ENCODE measurements at places on chromosomes 2 and 18. TPM values are rescaled to one million over a fixed set of nuclear protein-coding genes. Genes with fewer than 3 reads are reported as not detected.
A peak's percentile ranks its signal among the peaks of the same experiment; 100 is the strongest.

- no peaks in the 10 kb centered on the region for H3K36me3 ChIP-seq
- H3K27ac ChIP-seq: no peak overlapping the region
- H3K27me3 ChIP-seq: peaks cover 8% of the 10 kb centered on the region
Observed at GRCh38 chr18:49521216-49521835, 34.3 kb upstream of the C18orf32 start.

GRCh38 chr2:132270255-132270654 lies 108.5 kb upstream of the ANKRD30BL start:
- peaks cover 3% of the 10 kb centered on the region for H3K4me1 ChIP-seq
- no peaks in the 10 kb centered on the region for H3K27me3 ChIP-seq
- H3K27ac ChIP-seq: no peak overlapping the region
- H3K4me3 ChIP-seq: no peak overlapping the region

DNA sequence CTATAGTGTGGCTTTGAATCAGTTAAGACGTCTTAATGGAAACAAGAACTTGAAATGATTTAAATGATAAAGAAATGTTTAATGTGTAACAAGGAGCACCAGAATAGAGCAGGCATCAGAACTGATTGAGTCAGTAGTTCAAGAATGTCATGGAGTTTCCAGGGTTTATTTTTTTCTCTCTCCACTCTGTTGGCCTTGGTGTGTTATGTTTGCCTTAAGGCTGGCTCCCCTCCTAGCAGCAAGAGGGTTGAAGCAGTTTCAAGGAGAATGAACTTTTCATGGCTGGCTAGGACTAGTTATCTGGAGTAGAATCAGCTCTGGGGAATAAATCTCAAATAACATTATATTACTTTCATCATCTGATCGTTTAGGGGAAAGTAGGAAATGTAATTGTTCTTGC lies 13.4 kb upstream of the GLS start:
- no peaks in the 10 kb centered on the region for H3K27me3 ChIP-seq
- H3K27ac ChIP-seq: peak overlapping the region; percentile 82
- H3K36me3 ChIP-seq: no peaks in the 10 kb centered on the region
- DNase-seq: no peak
- H3K4me1 ChIP-seq: peaks cover 53% of the 10 kb centered on the region

DNA sequence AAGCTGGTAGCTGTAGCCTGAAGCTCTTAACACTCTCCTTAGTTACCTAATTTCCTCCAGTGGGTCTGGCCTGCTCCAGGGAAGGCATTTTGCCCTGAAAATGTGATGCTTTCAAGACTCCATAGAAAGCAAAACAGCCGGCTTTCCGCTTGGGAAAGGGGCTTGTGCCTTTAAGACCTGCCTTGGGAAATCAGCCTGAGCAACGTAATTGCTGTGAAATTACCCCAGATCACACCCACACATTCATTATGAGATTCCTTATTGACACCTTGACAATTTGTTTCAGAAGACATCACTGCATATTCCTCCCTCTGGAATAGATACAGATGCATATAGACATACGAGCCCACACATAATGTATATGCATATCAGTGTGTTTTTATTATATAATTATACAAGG lies 190.5 kb upstream of the SKOR2 start:
- H3K36me3 ChIP-seq: no peaks in the 10 kb centered on the region
- H3K4me1 ChIP-seq: no peaks in the 10 kb centered on the region
- H3K4me3 ChIP-seq: no peak overlapping the region
- no peak overlapping the region for H3K27ac ChIP-seq
- H3K27me3 ChIP-seq: peaks cover 1% of the 10 kb centered on the region

- no peak overlapping the region for H3K27ac ChIP-seq
- H3K4me1 ChIP-seq: no peaks in the 10 kb centered on the region
- no peak for DNase-seq
- peaks cover 16% of the 10 kb centered on the region for H3K27me3 ChIP-seq
- no peak overlapping the region for H3K4me3 ChIP-seq
Observed at GRCh38 chr2:138630164-138630563, 128.6 kb downstream of the SPOPL start.

DNA sequence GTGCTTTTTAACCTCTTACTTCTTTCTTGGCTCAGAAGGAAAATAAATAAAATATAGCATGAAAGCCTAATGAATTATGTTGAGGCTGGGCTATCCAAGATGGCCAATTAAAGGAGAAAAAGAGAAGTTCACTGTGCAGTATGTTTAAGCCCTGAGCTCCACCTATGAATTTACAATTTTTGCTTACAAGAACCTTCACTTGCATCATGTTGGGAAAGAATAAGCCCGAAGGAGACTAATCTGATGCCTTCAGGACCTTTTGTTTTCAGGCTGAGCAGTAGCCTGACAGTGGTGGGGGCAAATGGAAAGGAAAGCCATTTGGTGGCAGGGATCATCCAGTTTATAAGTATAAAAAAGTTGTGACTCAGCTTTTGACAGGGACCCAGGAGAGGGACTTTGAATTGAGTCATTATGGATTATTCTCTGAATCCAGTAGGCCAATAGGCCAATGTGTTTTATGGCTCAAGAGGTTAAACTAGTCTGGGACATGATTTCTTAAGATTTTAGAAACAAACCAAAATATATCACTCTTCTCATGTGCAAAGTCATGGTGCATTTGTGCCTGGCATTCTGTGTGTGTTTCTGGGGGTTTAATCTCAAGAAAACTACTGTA lies 56.9 kb downstream of the E2F6 start:
- H3K27me3 ChIP-seq: no peaks in the 10 kb centered on the region
- H3K4me1 ChIP-seq: peaks cover 52% of the 10 kb centered on the region
- no peak for DNase-seq
- no peak overlapping the region for H3K4me3 ChIP-seq
- no peak overlapping the region for H3K27ac ChIP-seq

DNA sequence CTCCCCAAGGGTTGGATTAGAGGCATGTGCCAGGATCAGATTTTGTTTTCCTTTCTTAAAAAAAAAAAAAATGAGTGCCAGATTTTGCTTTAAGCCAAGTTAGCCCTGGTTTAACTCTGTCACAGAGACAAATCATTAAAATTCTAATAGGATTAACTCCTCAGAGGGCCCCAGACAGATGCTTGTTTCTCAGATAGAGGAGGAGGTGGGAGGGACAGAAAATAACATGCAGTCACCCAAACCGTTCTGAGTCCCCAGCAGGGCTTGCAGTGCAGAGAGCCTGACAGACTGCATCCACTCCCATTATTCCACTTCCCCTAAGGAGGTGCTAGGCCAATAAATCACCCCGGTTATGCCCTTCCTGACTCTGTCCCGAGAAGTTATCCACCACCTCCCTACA lies 6.3 kb upstream of the PROKR1 start:
- H3K27me3 ChIP-seq: peaks cover 46% of the 10 kb centered on the region
- H3K4me1 ChIP-seq: no peaks in the 10 kb centered on the region
- H3K27ac ChIP-seq: no peak overlapping the region
- no peaks in the 10 kb centered on the region for H3K36me3 ChIP-seq
- H3K4me3 ChIP-seq: no peak overlapping the region
- no peak for DNase-seq

DNA sequence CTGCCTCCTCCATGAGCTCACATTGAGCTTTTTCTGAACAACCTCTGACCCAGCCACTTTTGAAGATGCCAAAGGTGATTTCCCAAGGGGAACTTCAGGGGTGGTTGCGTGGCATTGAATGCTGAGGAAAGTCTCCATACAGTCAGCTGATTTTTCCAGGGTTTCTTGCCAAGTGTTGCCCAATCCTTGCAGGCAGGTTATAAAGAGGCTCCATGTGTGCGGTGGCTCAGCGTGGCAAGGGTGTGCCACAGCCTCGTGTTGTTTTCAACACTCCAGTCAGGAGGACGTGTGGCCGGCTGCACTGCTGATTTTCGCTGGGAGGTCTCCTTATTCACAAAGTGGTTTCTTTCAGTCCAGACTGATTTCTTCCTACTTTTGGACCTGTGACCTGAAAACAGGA lies 81.4 kb upstream of the GATA6 start:
- no peak overlapping the region for H3K4me3 ChIP-seq
- no peaks in the 10 kb centered on the region for H3K4me1 ChIP-seq

Gene SLC19A3
- not detected for total RNA-seq

DNA sequence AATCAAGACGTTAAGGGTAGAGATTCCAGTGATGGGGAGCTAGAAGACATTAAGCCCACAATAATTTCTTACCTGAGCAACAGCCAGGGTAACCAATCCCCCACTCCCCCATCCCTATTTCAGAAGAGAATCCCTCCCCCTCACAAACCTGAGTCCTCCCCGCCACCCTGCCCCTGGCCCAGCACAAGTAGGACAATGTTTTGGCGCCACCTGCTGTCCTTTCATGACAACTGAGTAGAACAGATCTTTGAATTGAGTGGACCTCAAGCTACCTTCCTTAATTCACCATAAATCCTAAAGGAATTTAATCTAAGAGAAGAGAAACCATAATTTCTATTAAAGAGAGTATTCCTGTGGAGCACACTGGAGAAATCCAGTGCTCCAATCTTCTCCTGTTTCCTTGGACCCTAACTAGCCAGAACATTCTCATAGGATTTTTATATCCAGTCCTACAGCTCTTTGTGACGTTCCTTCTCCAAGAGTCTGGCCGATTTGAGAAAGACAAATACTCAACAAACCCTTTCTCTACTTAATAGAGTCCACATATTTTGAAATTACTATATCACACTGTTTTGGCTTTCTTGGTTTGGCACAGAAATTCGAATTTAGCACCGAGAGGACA lies 41.1 kb downstream of the NHEJ1 start:
- no peaks in the 10 kb centered on the region for H3K27me3 ChIP-seq
- peaks cover 3% of the 10 kb centered on the region for H3K36me3 ChIP-seq
- DNase-seq: no peak
- peaks cover 4% of the 10 kb centered on the region for H3K4me1 ChIP-seq

DNA sequence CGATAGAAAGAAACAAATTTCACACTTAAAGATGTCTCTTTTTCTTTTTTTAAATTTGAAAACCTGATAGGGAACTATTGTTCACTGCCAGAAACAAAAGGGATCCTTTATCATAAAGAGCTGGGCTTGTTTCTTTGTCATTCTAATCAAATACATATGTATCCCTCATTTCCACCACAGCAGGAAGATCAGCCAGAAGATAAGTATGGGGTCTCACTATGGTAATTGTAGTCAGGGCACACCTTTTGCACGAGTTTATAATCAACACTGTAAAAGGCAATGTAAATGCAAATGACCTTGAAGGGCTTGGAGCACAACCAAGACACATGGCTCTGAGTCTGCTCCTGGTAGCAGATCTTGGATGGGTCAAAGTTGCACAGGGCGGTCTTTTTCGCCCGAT lies 109.5 kb downstream of the NXPH2 start:
- peaks cover 18% of the 10 kb centered on the region for H3K27me3 ChIP-seq
- DNase-seq: no peak
- H3K27ac ChIP-seq: no peak overlapping the region

Gene CLEC4F
- not detected for total RNA-seq

GRCh38 chr18:63837590-63837989 lies 49.9 kb upstream of the SERPINB2 start:
- no peak overlapping the region for H3K27ac ChIP-seq
- DNase-seq: no peak
- no peaks in the 10 kb centered on the region for H3K36me3 ChIP-seq
- no peak overlapping the region for H3K4me3 ChIP-seq
- no peaks in the 10 kb centered on the region for H3K4me1 ChIP-seq

All from osteocyte (in vitro differentiated cells).